ENCODE measurements at places on chromosomes 4 and X.

DNA sequence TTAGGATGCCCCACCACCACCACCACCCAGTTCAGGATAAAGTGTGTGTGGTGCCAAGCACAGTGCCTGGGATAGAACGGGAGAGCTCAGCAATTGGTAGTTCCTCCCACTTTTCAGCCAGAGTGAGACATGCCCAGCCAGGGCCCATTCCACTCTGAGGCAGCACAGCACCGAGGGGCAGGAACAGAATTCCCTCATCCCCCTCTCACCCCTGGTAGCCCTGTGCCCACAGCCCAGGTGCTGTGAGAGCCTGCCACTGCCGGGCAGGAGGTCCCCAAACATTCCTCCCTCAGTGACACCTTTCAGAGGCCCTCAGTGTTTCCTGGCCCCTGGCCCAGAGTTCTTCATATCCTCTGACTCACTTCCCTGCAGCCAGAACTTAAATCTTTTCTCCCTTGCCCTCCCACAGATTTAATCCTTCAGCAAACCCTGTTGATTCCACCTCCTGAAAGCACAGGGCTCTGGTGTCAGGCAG lies 8.1 kb downstream of the RIPPLY1 start:
- peak; percentile 83 for DNase-seq

- DNase-seq = no peak
Measured at GRCh38 chrX:43589735-43590134, 66.4 kb upstream of the MAOA start.

DNA sequence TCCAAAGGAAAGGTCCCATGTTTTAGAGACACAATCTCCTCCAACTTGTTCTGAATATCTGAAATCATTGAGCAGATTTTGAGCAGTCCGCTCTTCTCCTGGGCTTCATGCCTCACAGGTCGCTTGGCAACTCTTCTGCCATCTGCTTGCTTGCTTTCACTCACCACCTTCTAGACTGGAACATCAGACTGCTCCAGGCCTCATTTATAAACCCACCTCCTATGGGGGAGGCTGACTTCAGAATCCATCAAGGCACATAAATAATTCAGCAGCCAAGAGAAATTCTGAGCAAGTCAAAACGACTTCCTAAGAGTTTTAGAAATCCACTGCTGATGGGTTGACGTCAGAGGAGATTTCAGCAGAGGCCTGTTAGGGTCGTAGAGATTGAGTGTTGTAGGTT lies 64.1 kb downstream of the FAM184B start:
- no peak for DNase-seq

- DNase-seq = no peak
Measured at GRCh38 chr4:77665381-77666069, 59.9 kb downstream of the CXCL13 start.

GRCh38 chr4:176755613-176756012 lies 37.1 kb downstream of the VEGFC start:
- DNase-seq = no peak

- DNase-seq = no peak
Measured at GRCh38 chr4:79197275-79198009, 128.4 kb downstream of the NAA11 start.

DNA sequence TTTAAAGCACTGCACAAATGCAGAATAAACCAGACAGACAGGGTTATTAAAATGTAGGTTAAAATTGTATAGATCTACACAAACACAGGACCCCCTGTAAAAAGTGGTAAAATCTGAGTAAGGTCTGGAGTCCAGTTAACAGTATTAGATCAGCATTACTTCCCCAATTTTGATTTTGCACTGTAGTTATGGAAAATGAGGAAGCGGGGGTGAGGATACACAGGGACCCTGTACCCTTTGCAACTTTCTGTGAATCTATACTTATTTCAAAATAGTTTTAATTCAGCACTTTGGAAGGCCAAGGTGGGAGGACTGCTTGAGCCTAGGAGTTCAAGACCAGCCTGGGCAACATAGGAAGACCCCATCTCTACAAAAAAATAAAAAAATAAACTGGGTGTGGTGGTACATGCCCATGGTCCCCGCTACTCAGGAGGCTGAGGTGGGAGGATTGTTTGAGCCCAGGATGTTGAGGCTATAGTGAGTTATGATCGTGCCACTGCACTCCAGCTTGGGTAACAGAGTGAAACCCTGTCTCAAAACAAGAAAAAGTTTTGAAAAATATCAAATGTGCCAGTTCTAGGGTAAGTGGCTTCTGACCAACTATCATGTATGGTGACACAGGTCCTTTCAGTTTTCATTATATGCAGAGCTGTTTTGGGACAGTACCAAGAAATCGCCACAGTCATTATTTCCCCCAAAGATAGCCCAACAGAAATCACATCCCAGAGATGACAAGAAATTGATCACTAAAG lies 17.7 kb downstream of the SEL1L3 start:
- DNase-seq = no peak

DNA sequence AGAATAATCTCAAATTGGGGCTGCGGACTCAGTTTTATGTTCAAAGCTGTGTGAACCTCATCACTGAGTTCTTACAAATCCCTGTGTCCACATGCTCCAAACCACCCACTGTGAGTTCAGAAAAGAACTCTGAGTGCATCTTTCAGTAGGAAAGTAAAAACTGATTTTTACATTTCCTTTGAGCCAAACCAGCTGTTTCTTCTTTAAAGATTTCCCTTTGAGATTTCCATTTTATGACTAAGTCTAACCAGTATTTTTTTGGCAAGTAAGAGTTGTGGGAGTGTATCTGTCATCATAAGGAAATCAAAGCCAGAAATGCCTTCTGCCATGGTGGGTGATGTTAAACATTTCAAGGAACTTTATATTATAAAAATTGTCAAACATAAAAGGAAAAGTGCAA lies 100.0 kb downstream of the TET2 start:
- no peak for DNase-seq

DNA sequence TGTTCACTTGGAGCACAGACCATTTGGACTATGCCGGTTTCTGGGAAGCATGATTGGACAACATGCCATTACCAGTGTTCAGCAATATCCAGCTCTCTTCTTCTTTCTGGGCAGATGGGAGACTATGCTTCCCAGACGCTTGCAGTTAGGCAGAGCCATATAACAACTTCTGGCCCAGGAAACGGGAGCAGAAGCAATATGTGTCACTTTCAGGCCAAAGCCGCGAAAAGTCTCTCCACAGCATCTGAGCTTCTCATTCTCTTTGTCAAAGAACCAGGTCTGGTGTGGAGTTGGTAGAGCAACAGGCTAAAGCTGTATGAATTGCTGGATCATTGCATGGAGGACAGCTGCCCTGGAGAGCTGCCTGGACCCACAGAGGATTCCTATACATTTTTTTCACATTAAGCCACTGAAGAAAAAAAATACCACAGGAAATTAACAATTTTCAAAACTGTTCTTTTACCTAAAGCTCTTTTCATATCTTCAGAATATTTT lies 131.4 kb upstream of the FRG1 start:
- DNase-seq = no peak

DNA sequence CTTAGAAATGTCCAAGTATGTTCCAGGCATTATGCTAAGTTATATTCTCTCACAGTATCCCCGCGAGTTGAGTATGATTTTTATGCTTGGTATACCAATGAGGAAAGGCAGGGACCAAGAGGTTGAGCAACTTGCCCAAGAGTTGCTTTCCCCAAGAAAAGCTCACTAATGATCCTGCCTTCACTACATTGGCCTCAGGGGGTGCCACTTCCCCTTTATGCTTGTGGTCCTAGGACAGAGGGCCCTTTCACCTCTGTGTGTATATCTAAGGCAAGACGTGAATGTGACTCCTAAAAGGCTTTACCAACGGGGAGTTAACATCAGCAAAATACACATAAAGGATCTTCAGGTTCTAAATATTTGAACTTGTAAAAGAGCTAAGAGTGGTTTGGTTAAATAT lies 164.4 kb upstream of the CPEB2 start:
- DNase-seq = no peak

GRCh38 chr4:27270435-27270834 lies 409.8 kb downstream of the STIM2 start:
- DNase-seq = peak; percentile 2

DNA sequence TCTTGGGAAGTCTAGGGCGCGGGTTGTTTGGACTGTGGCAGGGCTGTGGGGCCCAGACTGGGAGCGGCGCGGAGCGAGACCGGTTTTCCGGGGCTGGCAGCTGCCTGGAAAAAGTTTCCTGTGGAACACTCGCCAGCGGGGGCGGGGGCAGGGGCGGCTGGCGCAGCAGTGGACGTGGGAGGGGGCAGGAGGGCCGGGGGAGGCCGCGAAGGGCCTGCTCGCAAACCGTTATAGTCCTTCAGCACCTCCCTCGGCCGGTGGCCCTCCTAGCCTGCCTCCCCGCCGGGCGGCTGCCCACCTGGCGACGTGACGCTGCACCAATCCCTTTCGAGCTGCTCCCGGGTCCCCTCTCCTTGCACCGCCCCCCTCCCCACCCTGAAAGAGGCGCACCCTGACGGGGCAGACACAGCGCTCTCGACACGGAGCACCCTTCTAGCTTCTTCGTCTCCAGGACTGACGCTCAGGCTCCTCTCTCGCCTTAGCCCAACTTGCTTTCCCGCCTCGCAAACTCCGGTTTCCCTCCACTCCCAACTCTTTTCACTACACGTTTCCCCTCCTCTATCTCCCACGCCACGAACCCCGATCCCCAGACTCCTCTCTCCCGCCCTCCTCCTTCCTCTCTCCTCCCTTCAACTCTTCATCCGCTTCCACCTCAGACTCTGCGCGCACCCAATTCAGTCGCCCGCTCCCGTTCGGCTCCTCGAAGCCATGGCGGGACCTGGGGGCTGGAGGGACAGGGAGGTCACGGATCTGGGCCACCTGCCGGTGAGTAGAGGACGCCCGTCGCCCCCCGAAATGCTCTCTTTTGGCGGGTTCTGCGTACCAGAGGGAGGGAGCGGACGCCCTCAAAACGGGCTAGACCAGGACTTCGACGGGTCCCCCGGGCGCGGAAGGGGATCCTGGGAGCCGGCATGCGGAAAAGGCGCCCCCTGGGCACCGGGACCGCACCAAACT lies at the start of gene NRK:
Gene NRK, plus strand, starts transcription at position 402 of the 954 bp plus-strand sequence. Its CDS starts 307 bp downstream, at position 709.
- DNase-seq = peak; percentile 63

GRCh38 chr4:5821665-5822358 lies 71.1 kb downstream of the CRMP1 start:
- DNase-seq = no peak

DNA sequence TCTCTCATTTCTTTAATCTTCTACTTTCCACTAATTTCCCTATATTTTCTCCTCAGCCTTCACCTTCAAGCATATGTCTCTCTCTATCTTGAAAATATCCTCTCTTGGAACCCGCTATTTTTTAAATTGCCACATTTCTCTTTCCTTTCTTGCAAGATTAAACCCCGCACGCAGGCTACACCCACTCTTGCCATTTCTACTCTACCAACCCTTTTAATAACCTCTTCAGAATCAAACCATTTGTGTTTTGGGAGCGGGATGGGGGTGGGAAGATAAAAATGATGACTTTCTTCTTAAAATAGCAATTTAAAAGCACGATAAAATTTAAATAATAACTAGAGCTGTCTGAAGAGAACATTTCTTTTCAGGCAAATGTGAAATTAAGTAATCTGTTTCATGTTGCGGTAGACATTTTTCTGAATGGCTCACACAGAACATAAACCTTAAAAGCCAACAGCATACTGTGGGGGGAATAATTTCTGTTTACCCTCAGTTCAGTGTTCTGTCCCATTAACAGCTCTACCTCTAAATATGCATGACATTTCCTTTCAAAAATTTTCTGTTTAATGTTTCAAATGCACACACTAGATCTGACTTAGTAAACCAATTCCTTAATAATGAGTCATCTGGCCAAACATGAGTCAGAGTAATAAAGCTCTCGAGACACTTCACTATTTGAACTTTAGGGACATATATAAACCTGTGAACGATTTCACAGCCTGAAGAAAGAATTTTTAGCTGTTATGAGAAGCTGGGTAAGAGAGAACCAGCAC lies 20.5 kb downstream of the ARSJ start:
- peak; percentile 96 for DNase-seq

DNA sequence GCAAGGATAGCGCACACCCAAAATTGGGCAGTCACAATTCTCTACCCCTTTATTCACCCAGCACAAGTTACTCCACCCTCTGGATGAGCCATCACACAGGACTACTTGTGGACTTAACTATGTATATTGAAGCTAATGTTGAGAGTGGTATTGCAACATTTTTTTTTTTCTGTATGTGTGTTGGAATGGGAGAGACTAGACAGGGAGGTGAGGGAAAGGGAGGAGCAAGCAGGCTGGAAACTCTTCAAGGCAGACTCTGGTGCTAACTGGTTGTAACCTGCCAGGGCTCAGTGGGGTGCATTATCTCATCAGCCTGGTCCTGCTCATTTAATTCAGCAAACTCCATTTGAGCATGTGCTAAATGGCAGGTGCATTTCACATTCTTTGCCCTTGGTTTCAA lies 18.4 kb upstream of the CWH43 start:
- no peak for DNase-seq

DNA sequence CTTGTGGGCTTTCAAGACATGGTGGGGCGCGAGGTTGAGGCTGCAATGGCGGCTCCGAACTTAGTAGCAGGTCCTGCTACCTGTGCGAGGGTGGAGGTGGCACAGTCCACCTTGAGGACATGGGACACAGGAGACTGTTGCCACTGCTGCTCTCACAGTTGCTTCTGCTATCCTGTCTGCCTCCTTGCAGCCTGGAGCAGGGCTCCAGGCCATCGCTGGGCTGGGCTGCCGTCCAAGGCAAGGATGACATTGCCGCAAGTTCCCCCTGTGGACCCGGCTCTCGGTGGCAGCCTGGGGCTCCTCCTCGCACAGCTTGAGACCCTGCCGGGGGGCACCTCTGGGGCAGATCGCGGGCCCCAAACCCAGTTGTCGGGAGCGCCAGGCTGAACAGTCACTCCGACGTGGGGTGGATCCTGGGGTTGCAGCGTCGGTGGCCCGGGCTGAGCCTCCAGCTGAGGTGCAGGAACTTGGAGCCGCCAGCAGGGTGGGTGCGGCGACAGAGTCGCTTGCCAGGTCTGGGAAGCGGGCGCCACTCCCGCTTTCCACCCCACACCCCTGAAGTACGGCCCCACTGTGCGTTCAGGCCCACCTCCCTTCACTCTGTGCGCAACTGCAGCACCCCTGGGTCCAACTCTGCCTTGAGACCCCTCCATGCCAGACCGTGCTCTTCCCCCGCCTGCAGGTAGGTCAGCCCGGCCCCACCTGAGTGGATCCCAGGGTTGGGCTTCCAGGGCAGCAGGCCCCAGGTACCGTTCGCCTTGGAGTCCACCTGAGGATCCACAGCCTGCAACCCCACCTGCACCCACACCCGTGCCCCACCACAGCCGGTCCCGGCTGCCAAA lies 192.7 kb upstream of the NUDT6 start:
- DNase-seq = no peak

GRCh38 chr4:78543424-78544125 lies 8.0 kb upstream of the ANXA3 start:
- no peak for DNase-seq

All from kidney tubule cell (primary cell).